Fibroblast of skin of left quadriceps (primary cell): ENCODE measurements at places on chromosomes 5 and 9.
A peak's percentile ranks its signal among the peaks of the same experiment; 100 is the strongest.

DNA sequence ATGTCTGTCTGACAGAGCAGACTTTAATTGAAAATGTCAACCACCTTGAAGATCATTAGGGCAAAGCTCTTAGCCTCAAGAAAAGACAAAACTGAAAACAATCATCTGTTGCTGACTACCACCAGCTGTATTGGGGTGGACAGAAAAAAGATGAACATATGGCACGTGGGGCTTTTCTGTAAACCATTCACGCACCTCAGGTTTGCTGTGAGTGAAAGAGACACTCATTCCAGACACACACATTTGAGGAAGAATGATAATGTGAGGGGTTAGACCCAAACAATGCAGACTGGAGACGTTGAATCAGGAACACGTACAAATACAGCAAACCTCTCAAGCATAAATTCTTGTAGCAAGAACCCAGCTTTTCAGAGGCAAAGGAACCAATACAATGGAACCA, 158.7 kb downstream of the EBF1 start:
- DNase-seq = no peak

DNA sequence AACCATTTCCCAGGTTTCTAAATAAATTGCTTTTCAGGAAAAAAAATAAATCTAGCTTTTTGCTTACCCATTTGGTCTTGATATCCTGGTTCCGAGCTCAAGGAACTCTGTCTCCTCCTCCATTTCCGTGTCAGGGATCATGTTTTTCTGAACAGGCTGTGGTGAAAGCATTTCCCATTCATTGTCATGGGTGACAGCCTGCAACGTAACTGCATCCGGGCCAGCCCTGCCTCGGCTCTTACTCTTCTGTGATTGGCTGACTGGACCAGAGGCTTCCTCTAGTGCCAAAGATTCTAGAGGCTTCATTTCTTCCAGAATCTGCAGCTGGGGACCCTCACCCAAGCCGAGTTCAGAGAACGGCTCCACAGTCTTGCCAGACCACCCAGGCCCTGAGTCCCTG, 61.0 kb upstream of the PCA3 start:
- no peak for DNase-seq

- DNase-seq = no peak
Measured at GRCh38 chr9:133405508-133406438, 12.0 kb downstream of the REXO4 start.

- DNase-seq = no peak
Measured at GRCh38 chr9:71638627-71639026, 129.7 kb downstream of the CEMIP2 start.

- no peak for DNase-seq
Measured at GRCh38 chr5:60529001-60529400, 171.0 kb downstream of the DEPDC1B start.

GRCh38 chr9:112558476-112558875, 71.8 kb downstream of the KIAA1958 start:
- DNase-seq = peak; percentile 74

GRCh38 chr9:13719446-13719845, 440.0 kb upstream of the MPDZ start:
- DNase-seq = no peak

GRCh38 chr5:150141544-150142184, 14.0 kb downstream of the PDGFRB start:
- DNase-seq = no peak

GRCh38 chr5:35938568-35939227, at the start of gene CAPSL:
Gene CAPSL, minus strand, starts transcription at chr5:35938622. Its CDS starts 17,502 bp downstream, at chr5:35921120.
- DNase-seq = peak; percentile 30
